ENCODE measurements at places on chromosomes 2 and 18.

DNA sequence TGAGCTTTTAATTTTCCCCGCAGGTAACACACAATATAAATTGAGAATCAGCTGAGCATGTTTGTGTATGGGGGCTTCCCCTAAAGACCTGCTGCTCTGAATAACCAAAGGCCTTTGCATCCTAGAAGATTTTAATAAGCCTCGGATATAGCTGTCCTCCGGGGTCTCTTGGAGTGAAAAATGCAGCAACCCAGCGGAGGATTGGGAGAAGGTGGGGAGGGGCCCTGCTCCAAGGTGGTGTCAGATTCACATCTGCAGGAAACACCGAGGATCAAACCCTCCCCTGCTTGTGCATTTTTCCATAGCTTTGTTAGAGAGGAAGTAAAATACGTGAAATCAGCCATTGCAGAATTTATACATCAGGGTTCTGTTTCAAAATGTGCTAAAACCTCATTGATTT lies 63.0 kb upstream of the OTOF start:
- DNase-seq: no peak

- no peak for DNase-seq
Measured at GRCh38 chr2:102063941-102064678, 72.3 kb downstream of the IL1R2 start.

- peak; percentile 71 for DNase-seq
Measured at GRCh38 chr2:38076152-38076709, 280 bp upstream of the CYP1B1 start.

- no peak for DNase-seq
Measured at GRCh38 chr18:37754141-37754540, 188.5 kb upstream of the CELF4 start.

GRCh38 chr2:1884933-1885580 lies 140.7 kb upstream of the PXDN start:
- DNase-seq: no peak

GRCh38 chr2:139457873-139458272 lies 677.7 kb upstream of the NXPH2 start:
- no peak for DNase-seq

DNA sequence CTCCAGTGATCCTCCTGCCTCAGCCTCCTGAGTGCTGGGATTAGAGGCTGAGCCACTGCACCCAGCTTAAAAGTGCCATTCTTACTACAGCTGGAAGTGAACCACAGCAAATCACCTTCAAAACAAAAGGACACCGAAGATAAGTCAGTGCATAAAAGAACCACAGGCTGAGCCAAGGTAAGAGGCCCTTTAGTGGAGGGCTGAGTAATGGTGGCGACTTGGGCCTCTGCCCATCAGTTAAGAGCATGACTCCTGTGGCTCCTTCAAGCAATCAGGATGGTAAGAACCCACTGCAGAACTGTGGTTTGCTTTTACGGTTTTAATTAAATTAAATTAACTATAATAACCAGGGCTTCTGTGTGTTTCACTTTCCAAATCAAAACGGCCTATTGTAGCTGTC lies 75.1 kb downstream of the CTAGE1 start:
- no peak for DNase-seq

DNA sequence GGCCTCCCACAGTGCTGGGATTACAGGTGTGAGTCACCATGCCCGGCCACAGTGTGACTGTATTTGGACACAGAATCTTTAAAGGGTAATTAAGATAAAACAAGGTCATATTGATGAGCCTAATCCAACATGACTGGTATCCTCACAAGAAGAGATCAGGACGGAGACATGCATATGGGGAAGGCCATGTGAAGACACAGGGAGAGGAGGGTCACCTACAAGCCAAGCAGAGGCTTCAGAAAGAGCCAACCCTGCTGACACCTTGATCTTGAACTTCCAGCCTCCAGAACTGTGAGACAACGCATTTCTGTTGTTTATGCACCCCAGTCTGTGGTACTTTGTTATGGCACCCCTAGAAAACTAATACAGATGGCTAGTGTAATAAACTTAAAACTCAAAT lies 72.4 kb downstream of the REV1 start:
- no peak for DNase-seq

- no peak for DNase-seq
Measured at GRCh38 chr2:39537150-39537549, 100.1 kb upstream of the MAP4K3 start.

DNA sequence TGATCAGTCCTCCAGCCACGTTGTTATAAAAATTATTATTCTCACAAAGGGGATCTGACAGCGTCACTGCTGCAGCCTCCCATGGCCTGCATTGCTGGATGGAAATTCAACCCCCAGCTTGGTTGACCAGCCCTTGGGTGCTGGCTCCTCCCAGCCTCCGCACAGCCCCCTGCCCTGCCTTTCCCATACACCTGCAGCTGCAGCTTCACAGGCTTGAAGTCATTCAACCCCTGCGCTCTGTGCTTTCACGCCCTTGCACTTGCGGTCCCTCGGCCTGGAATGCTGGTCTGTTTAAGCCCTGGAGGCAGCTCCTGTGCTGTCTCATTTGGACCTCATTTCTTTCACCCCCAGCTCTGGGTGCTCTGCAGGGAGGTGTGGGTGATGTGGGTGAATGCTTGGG lies 860 bp upstream of the CD8A start:
- DNase-seq: no peak

GRCh38 chr2:27735263-27735904 lies 36.1 kb upstream of the MRPL33 start:
- DNase-seq: no peak

DNA sequence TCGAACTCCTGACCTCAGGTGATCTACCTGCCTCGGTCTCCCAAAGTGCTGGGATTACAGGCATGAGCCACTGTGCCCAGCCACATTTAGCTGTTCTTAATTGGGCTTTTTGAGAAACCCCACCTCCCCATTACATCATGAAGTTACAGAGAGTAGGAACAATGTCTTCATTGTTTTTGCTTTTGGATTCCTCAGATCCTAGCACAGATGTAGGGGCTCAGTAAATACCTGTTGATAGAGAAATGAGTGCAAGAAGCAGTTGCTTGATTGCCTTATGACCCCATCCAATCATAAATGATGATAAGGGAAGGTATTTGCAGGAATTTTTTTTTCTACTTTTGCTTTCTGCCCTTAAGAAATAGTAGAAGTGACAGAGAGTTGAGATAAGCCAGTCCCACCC lies 25.4 kb downstream of the GREB1L start:
- no peak for DNase-seq

GRCh38 chr2:101270700-101271259 lies 18.1 kb downstream of the CNOT11 start:
- no peak for DNase-seq

DNA sequence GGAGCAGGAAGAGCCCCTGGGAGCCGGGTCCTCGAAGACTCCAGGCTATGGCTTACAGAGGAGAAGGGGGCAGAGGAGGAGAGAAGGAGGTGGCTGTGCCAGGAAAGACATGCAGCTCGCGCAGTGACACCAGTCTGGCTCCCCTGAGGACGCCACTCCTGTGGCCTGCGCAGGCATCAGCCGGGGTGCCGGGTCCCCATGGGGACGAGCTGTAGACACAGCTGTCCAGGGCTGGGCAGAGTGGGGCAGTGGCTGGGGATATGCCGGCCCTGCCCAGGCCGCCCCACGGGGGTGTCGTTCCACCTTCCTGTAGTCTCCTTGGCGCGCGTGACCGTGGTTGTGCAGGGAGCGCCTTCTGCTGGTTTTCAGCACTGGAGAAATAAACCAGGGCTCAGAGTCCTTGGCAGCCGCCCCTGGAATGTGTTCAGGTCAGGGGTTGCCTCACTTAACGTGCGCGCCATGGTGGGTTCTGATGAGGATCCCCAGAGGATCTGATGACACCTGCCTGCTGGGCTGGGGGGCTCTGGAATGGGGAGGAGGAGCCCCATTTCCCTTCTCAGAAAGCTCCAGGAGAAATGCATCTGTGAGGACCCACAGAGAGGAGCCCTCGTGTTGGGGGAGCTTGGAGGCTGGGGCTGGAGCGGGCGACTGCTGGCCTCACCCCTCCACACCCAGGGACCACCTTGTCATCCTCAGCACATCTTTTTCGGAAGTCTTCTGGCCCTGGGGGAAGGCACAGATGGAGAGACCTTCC lies 26.7 kb downstream of the RAMP1 start:
- no peak for DNase-seq

- no peak for DNase-seq
Measured at GRCh38 chr2:95004287-95004686, 21.2 kb upstream of the MAL start.

DNA sequence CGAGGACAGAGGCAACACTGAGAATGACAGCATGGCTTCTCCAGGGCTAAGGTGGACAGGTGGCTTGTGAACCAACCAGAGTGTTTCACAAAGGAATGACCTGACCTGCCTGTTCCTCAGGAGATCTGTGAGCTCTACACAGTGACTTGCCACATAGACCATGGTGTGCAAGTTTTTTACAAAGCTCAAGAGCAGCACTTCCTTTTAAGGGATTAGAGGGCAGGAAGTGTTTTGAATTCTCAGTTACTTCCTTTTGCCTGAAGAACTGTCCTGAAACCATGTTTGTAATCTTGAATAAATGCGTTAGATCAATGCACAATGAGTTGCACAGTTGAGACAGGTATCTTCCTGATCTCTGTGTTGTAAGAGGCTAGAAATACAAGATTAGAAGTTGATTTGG lies 421.9 kb downstream of the THSD7B start:
- no peak for DNase-seq

DNA sequence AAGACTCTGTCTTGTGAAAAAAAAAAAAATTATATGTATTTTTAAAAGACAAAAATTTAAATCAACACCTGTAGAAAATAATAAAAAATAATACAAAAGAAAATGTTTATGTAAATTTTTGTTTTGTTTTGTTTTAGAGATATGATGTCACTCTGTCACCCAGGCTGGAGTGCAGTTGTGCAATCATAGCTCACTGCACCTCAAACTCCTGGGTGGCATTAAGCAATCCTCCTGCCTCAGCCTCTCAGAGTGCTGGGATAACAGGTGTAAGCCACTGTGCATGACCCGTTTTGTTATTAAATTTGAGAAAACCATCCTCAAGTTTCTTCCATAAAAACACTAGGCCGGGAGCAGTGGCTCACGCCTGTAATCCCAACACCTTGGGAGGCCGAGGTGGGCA lies 56.2 kb upstream of the B3GNT7 start:
- DNase-seq: no peak
